ENCODE measurements at places on chromosomes 16 and 17.
A peak's percentile ranks its signal among the peaks of the same experiment; 100 is the strongest.

- no peak for DNase-seq
These were observed 20.0 kb downstream of the AARSD1 start for GRCh38 chr17:42944211-42944610.

- DNase-seq: no peak
These were observed 1.2 kb downstream of the CYBC1 start for GRCh38 chr17:82449131-82449882.

- DNase-seq: no peak
These were observed 24.5 kb downstream of the UNC13D start for GRCh38 chr17:75819678-75820077.

- no peak for DNase-seq
These were observed 21.5 kb downstream of the PRCD start for GRCh38 chr17:76561332-76561731.

DNA sequence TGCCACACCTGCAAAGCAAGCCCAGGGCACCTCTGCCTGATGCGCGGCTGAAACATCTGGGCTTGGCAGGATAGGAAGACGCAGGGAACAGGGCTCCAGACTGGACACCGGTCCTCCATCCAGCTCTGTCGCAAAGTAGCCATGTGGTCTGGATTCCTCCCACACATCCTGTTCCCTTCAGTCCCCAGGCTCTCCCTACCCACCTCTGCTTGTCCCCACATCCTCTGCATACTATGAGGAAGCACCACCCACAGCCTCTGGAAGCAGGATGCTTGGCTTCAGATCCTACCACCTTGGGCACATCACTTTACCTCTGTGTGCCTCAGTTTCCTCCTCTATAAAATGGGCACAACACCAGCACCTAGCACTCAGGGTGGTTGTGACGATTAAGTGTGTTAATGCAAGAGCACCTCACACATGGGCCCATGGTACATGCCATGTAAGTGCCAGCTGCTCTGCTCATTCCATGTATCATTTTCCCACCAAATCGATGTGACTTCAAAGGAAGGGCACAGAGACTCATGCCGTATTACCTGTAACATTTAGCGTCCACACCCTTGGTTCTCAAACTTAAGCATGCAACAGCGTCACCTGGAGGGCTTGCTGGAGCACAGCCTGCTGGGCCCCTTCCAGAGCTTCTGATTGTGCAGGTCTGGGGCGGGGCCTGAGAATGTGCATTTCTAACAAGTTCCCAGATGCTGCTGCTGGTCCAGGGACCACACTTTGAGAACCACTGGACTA, 138.6 kb upstream of the SDK2 start:
- no peak for DNase-seq

DNA sequence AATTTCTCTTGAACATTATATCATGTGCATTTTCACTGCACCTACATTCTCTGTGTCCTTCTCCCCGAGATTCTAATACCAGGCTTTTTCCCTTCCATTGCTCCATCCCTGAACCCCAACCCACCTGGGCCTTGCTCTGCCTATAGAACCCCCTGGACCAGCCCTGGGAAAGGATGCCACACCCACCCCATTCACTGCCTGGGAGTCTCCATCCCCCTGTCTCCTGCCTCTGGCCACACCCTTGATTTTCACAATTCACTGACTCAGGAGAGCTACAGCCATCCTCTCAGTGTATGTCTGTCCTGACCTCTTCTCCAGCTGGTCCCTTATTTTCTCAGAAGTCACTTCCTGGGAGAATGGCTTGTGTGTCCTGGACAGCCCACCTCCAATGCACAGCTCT, 27.9 kb upstream of the NGFR start:
- no peak for DNase-seq

GRCh38 chr17:67881083-67881482, 55.8 kb downstream of the BPTF start:
- no peak for DNase-seq

GRCh38 chr17:34651402-34651811, 72.0 kb downstream of the TMEM132E start:
- no peak for DNase-seq

DNA sequence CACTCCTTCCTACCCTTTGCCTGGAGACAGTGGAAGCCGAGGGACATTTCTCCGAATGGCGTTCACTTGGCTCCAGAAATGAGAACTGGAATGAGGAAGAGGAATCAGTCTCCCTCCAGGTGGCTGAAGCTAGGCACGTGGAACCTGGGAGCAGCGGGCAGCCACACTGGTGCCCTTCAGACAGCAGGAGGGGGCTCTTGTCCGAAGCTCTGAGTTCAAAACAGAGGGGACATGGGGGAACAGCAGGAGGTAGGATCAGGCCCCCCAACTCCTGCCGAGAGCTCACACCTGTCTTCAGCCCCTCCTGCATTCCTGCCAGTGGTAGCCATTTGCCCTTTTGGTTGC, 41.5 kb downstream of the TMEM235 start:
- no peak for DNase-seq

DNA sequence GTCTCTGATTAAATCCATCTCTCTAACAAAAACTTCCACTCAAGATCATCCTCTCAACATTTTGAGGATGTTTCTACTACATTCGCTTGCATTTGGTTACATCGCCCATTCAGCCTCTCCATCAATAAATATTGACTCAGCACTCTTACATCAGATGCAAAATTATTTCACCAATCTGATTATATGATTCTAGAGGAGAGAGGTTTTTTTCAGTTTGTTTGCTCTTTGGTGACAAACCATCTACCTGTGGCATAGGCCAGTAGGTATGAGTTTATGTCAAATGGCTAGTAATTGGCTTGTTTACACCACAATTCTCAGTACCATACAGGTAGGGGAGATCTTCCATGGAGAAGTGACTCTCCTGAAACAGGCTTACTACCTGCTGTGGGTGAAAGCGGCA, 52.3 kb downstream of the TOX3 start:
- DNase-seq: no peak

GRCh38 chr16:10635365-10636021, 55.1 kb upstream of the EMP2 start:
- no peak for DNase-seq

DNA sequence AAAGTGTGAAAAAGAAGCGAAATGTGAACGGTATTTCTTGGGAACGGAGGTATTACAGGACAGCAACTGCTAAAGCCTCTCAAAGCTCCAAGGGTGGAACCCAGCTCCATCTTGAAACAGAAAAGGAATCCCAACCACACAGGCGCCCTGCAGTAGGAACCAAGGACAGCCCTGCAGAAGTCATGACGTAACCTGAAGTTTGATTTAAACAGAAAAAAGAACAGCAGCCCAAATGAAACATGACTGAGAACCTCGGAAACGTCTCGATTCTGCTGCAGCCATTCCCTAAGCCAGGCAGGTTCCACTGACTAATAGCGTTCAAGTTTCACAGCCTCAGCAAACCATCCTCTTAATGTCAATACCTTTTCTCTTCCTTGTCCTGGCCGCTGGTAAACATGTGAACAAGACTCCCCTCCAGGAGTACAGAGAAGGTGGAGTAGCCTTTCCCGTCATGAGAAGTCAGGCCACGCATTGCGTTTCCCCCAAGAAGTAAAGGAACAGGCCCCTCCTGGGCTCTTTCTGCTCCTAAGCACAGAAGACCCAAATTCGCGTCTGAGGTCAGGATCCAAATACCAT, 20.1 kb downstream of the SIAH1 start:
- DNase-seq: no peak

- no peak for DNase-seq
These were observed 99.2 kb downstream of the RGS9 start for GRCh38 chr17:65236321-65236720.

DNA sequence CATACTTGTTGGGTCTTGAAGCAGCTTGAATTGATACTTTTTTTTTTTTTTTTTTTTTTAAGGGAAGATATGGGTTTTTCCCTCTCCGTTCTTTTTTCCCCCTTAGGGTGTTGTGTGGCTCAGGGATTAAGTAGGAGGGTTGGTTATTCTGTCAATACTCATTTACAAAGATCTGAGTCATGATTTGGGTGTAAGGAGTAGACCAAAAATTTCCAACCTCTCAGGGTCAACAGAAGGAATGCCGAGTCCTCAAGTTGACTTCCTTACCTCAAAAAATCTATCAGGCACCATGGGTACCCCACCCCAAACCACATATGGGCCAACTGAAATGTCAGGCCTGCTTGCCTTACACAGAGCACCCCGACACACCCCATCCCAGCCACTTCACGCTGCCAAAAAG, 230.5 kb downstream of the CCDC182 start:
- no peak for DNase-seq

DNA sequence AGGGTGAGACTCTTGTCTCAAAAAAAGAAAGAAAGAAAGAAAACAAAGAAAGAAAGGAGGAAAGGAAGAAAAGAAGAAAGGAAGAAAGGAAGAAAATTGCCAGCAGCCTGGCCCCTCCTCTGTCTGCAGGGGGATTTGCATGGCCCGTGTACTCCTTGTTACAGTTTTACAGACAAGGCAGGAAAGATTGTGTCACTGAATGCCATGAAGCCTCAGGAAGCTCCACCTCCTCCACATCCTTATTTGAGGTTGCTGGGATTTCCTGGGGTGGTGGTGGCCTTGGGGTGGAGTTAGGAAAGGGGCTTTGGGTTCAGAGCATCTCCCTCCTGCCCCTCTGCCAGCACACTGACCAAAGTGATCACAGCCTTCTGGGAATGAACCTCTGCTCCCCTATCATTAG, 23.6 kb downstream of the CFAP20 start:
- DNase-seq: no peak

- no peak for DNase-seq
These were observed 48.3 kb downstream of the RNF213 start for GRCh38 chr17:80308692-80309517.

DNA sequence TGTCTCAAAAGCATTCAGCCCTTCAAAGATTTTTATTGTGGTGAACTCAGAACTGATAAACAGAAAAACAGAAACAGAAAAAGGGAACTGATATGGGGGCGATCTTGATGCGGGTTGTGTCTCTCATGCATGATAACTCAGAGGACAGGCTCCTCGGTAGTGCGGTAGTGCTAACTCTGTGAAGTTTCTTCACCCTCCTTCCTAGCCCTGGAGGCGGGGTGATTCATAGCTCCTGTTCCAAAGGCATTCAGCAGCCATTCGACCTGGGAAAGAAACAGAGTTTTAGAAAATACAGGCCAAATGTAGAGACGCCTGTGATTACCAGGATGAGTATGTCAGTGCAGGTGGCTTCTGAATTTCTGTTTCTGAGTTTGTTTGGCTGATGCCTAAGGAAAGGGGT, 5.5 kb upstream of the MAF start:
- DNase-seq: no peak

- no peak for DNase-seq
These were observed 500.2 kb downstream of the SHISA9 start for GRCh38 chr16:13401641-13402040.

- DNase-seq: no peak
These were observed 106.7 kb downstream of the TTC19 start for GRCh38 chr17:16106161-16106891.

GRCh38 chr16:74606521-74607309, at the start of gene GLG1:
GLG1 (minus strand) TSS chr16:74607114; CDS start chr16:74607094, 20 bp downstream.
- DNase-seq: peak; percentile 53

DNA sequence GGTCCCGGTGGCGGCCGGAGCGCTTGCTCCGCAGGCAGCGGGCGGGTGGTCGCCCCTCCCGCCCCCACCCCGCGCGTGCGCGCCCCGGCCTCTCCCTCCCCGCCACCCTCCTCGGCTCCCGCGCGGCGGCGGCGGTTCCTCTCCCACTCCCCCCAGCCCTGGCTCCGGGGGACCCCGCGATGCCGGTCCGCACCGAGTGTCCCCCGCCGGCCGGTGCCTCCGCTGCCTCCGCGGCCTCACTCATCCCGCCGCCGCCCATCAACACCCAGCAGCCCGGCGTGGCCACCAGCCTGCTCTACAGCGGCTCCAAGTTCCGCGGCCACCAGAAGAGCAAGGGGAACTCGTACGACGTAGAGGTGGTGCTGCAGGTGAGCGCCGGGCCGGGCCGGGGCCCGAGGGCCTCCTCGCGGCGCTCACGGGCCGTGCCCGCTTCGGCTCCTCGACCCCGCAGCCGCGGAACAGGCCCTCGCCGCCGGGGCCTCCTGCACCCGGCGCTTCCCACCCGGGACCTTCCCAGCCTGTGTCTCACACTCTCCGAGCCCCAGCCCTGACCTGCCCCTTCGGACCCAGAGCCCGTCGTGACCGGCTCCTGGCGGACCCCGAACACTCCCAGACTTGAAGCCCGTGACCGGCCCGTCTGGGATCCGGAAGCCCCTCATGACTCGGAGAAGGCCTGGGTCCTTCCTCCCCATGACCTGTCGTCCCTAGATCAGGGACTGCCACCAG, 490 bp downstream of the GID4 start:
- DNase-seq: peak; percentile 77

- no peak for DNase-seq
These were observed 38.3 kb upstream of the AKAP1 start for GRCh38 chr17:57046749-57047148.

GRCh38 chr16:58266336-58266735, 28.5 kb downstream of the PRSS54 start:
- DNase-seq: no peak

- DNase-seq: no peak
These were observed 89.1 kb upstream of the NOL11 start for GRCh38 chr17:67628580-67629013.

- DNase-seq: no peak
These were observed 153.9 kb upstream of the C17orf78 start for GRCh38 chr17:37221865-37222264.

GRCh38 chr16:22979038-22979437, 165.1 kb downstream of the HS3ST2 start:
- no peak for DNase-seq

DNA sequence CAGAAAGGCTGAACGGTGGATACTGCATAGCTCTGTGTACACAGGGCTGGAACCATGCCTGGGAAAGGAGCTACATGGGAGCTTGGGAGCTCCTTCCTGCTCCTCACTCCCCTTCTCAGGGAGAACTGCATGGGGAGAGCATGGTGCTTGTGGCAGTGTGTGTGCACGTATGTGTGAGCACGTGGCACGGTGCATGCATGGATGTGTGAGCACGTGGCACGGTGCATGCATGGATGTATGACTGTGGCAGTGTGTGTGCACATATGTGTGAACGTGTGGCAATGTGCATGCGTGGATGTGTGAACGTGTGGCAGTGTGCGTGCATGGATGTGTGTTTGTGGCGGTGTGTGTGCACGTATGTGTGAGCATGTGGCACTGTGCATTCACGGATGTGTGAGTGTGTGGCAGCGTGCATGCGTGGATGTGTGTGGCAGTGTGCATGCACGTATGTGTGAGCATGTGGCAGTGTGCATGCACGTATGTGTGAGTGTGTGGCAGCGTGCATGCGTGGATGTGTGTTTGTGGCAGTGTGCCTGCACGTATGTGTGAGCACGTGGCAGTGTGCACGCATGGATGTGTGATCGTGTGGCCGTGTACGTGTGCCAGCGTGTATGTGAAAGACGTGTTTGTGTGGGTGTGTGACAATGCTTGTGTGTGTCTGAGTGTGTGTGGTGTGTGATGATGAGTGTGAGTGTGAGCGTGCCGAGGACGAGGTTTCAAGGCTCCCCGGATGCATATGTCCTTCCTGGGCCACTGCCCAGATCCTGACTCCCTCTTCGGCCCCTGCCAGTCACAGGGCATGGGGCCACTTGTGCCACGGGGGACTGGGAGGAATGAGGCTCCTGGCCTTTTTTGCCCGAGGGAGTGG, 52.4 kb upstream of the JPH3 start:
- no peak for DNase-seq
